ENCODE measurements at places on chromosomes 6 and 20.

DNA sequence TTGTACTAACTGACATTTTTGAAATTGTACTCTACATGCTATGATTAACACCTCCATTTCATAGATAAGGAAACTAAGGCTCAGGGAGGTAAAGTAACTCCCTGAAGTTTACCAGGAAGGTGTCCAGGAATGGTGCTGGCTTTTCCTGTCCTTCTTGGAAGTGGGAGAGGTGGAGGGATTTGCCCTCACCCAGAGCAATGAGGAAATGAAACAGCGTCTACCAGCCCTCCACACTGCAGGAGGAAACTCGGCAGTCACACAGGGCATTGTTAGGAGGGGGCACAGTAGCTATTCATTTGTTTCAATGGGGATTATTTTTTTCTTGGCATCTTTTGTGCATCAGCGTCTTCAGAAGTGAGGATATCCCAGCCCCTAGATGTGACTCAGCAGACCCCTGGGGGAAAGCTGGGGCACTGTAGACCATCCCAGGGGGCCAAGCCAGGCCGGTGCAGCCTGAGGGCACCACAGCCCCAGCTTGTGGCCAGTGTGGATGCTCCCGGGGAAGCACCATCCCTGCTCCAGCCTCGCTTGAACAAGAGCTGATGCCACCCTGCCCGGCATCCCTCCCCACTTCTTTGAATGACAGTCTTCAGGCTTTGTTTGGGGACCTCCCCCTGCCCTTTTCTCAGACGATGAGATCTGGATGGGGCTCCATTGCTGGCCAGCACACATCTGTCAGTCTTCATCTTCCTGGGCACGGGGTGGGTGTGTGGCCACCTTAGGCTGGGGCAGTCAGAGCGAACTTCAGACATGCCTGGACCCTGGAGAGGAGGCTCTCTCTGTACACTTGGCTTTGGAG is 224.4 kb upstream of the PMEPA1 start:
- no peak for DNase-seq

- DNase-seq = no peak
These were observed 833.5 kb downstream of the DHX35 start for GRCh38 chr20:39795401-39796272.

- no peak for DNase-seq
These were observed 70.7 kb upstream of the CCN6 start for GRCh38 chr6:111983193-111983592.

GRCh38 chr6:16421462-16421960 is 183.1 kb downstream of the GMPR start:
- DNase-seq = no peak

DNA sequence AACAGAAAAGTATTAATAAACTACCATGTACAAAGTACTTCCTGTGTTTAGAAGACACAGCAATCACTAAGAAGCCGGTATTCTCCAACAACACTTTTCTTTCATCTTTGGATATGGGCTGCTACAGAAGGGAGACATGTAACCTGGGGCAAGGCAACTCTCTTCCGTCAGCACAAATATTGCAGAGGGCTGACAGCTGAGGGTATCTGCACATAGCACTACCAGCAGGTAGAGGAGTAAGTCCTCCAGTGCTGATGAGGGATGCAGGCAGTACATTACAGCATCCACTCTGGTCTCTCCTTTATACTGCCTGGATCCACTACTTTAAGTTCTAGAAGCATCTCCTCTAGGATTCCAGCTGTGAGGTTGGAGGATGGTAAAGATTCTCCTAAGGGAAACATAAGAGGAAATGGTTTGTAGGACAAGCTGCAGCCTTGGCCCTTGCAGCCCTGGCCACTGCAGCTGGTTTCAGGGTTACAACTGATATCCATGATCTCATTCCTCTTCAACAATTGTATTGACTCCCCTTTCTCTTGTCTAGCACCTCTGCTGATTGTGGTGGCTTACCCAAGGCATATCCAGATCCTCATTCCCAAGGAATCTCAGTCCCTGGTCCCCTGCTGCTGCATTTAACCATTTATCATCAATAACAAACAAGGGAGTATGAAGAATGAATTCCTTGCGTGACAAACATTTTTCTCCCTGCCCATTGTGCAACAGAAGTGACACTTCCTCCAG is 110.7 kb upstream of the ADGRF1 start:
- DNase-seq = no peak

DNA sequence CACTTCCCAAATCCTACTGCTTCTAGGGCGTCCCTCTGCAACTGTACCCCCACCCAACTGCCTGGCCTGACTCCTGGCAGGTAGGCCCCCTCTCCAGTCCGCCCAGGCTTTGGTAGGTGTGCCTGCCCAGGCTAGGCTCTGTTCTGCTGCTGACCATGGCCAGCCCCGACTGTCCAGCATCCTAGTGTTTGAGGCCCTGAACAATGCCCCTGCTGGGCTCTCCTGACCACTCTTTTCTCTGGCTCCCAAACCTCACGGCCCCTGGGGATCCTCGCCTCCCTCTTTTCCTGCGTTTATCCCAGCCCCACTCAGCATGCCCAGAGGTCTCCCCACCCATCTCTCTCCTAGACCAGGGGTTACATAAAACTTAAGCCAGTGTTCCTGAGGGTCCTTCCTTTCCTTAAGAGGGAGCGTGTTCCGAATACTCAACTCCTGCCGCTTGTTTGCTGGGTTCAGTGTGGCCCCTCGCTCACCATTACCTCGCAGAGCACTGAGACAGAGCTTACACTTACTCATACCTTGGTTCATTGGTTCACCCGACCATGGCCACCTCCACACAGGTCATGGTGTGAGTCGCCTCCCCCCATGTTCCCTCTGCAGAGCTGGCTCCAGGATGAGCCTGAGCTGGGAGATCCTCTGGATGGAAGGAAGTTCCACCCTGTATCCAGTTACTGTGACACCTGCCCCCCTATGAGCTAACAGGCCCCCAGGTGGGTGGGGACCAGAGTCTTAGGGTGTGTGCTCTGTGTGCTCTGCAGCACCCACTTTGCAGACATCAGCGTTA is 21.0 kb upstream of the MYT1 start:
- no peak for DNase-seq

DNA sequence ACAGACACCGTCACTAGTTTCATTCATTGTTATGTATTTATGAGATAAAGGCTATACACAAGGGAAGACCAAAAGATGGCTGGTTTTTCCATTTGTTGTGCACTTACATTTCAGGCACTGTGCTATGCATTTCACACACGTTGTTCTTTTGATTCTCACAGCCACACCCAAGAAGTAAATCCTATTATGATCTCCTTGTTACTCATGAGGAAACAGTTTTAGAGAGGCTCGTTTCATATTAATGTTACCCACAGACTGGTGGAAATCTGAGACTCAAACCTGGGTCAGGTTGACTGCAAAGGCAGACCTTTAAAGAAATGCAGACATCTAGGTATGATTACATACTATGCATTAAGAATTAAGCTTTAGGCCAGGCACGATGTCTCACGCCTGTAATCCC is 34.9 kb downstream of the SHLD1 start:
- no peak for DNase-seq

DNA sequence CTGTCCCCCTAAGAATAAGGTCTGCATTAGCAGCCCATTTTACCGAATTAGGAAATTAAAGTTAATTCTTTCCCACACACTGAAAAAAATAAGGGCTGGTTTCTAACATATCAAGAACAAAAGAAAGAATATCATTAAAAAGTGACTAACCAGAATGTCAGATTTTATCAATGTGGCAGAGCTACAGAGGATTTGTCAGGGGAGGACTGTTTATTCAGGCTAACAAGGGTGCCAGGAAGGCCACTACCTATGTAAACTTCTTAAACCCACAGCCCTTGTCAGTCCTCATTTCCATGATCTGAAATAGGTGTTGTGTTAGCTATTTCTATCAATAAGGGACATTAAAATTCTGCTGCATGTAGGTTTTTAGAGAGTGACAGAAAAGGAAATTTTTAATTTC is 76.4 kb downstream of the BACH2 start:
- no peak for DNase-seq

GRCh38 chr6:112906726-112907125 is 559.6 kb downstream of the RFPL4B start:
- no peak for DNase-seq

DNA sequence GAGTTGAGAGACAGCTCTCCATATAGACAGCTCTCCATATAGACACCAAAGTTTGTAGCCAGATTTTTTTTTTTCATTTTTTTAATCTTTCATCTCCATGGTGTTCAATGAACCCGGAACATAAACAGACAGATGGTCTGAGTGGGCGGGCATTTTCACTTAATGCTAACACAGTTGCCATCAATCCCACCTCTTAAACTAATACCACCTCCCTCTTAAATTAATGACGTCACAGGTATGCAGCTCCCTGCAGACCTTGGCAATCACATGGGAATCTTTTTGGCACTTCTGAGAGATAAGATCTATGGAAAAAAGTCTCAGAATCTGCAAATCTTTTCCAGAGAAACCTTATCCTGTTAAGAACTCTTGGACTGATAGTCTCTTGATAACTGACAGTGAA is 43.2 kb downstream of the PFDN4 start:
- DNase-seq = no peak

DNA sequence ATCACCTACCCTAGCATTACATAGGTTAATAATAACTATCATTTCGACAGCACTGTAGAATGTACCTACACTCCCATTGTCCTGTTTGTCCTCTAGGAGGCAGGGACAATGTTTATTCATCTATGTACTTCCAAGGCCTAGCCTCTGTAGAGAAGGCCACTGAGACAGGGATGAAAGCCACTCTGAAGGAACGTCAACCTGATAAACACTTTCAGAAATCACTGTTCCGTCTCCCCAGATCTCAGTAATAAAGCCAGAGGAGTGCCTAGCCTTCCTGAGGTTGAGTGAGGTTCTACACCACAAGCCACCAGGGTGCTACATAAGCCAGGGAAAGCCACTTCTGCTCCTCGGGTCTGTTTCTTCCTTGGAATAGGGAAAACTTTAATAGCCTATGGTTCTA is 44.8 kb downstream of the POPDC3 start:
- no peak for DNase-seq

DNA sequence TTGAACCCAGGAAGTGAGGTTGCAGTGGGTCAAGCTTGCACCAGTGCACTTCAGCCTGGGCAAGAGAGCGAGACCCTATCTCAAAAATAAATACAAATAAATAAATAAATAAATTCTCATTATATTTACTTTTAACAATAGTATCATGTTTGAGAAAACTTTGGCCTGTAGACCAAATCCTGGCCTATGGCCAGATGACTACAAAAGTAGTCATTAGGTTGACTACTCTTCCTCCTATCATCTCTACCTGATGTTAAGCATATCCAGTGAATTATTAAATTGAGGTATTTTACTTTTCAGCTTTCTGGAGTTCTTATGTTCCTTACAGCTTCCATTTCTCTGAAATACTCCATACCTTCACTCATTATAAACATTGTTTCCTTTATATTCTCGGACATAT is 280.6 kb downstream of the LAMA2 start:
- DNase-seq = no peak

GRCh38 chr20:4886771-4887527 is 114.4 kb downstream of the SLC23A2 start:
- DNase-seq = no peak

DNA sequence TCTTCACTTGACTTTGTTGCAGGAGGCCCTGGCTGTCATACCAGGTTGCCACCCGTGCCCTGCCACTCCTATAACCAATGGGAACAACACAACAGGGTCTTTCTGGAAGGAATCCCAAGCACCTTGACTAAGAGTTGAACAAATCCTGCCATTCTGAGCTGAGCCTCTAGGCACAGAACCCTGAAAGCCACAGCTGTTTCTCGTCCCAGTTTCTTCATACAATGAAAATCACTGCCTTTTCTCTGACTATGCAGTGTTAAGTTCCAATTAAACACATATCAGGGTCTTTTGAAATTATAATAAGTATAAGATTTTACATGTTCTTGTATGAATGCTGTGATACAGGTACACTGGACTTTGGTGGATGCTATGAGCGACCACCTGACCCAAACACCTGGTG is 54.4 kb downstream of the RIPOR2 start:
- no peak for DNase-seq

GRCh38 chr6:33118525-33119123 is 42.8 kb downstream of the HLA-DPB1 start:
- DNase-seq = no peak

DNA sequence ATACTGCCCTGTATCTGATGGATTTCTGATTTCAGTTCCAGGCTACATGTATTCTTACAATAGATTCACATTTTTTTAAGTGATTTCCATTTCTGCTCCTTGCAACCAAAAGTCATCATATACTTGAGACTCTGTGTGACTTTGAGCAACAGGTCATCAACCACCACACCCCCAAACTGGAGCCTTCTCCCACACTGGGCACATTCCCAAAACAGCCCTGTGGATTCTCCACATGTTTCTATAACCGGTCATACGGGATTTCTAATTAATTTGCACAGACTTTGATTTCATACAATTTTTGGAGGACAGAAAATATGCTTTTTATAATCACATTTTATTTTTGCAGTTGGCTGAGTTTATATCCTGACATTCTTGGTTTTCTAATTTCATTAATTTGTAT is 317.2 kb upstream of the ID4 start:
- DNase-seq = no peak

- DNase-seq = no peak
These were observed 7.5 kb downstream of the LAMA5 start for GRCh38 chr20:62359491-62360121.

- no peak for DNase-seq
These were observed 65.4 kb upstream of the MAFB start for GRCh38 chr20:40754339-40754943.

GRCh38 chr6:788058-788457 is 95.1 kb upstream of the EXOC2 start:
- no peak for DNase-seq

DNA sequence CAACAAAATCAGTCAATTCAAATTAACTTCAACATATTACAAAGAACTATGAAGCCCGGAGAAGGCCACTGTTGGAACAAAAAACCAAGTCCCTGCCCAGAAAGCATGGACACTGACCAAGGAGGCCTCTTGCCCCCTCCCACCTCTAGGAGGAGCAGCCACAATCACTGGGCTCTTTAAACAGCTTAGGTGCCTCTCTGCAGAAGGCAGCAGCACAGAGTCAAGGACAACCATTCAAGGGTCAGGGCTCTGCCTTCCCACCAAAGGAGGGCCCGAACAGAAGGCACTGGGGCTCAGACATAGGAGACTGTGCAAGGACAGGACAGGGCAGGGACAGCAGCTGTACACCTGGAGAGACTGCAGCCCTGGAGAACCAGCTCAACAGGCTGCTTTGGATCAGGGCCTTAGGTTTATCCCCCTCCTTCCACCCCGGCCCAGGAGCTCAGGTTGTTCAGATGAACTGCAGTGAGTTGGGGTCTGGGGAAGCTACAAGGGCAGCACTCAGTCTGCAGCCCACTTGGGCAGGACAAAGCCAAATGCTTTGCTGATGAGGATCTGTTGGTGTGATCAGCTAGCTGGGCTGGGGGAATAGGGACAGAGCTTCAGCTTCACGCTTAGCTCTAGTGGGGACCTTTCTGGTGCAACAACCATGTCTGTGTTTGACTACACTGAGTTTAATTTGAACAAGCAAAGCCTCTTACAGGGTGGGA is 17.8 kb downstream of the TOMM34 start:
- no peak for DNase-seq

DNA sequence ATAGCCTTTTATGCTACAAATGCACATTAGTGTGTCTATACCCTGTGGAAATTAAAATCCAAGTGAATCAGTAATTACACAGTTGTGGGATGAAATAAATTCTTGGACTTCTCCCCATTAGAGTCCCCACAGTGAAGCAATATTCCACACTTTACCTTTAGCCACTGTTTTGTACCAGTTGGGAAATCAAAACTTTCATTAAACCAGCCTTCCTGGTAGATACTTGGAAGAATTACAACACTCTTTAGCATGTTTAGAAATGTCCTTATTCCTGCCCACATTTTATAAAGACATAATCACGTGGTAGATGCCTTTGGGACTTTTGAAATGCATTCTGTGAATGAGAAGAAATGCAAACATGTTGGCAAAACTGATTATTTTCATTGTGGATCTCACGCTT is 49.0 kb upstream of the ANKEF1 start:
- no peak for DNase-seq

All from activated naive CD4-positive, alpha-beta T cell (primary cell).